T-helper 17 cell (primary cell): ENCODE measurements at places on chromosomes 12 and 14. TPM values are rescaled to one million over a fixed set of nuclear protein-coding genes. Genes with fewer than 3 reads are reported as not detected.

DNA sequence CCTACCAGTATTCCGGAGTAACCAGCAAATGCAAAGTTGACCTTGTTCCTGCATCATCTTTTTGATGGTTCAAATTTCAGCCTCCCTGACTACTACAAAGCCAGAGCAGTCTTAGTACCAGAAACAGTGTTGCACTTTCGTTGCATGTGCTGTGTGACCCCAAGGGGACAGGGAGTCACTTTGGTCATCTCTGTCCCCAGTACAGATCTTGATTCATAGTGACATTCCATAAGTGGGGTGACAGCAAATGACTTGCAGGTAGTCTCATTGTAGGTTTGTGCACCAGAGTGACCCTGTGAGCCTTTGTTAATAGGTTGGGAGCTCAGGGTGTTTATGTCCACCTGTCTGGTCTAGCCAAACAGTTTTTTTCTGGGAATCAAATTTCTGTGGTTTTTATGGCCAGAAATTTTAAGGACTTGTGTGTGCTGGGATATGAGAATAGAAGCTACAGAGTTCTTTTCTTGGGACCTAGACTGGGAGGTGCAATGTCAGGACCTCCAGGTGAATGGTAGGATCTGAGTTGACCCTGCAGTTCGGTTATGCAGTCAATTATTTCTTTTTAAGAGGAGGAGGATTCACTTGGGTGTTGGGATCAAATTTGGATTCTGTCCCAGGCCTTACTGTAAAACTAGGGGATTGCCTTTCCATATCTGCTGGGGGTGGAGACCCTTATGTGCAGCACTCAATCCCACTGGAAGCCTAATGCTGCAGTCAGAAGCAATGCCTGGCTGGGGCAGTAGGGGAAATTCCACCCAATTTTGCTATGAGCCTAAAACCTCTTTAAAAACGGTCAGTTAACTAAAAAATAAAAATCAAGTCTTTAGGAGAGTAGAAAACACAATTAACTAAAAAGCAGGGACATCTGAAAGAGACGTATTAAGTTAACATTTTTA is 10.1 kb downstream of the EIF5 start:
- peak overlapping the region; percentile 68 for H3K4me3 ChIP-seq
- H3K4me1 ChIP-seq: peaks cover 10% of the 10 kb centered on the region
- no peaks in the 10 kb centered on the region for H3K27me3 ChIP-seq
- H3K36me3 ChIP-seq: peaks cover 9% of the 10 kb centered on the region
- DNase-seq: no peak
- peak overlapping the region; percentile 88 for H3K27ac ChIP-seq

DNA sequence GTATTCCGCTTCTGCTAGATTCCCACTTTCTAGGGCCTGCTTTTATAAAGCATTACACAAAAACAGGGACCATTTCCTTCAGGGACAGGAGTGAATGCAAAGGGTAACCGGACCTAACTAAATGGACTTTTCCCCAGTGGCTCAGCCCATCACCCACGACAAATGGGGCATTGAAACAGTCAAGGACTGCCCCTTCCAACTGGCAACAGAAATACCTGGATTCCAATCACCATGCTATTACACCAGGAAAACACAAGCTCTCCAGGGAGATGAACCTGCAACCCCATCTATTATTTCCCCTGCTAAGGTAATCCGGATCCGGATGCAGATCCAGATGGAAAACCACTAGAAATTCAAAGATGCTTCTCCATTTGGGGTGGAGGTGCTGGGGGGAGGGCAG is 1.0 kb downstream of the MPHOSPH9 start:
- H3K27me3 ChIP-seq: no peaks in the 10 kb centered on the region
- peak overlapping the region; percentile 100 for H3K27ac ChIP-seq
- H3K4me3 ChIP-seq: peak overlapping the region; percentile 99
- peaks cover 4% of the 10 kb centered on the region for H3K36me3 ChIP-seq

DNA sequence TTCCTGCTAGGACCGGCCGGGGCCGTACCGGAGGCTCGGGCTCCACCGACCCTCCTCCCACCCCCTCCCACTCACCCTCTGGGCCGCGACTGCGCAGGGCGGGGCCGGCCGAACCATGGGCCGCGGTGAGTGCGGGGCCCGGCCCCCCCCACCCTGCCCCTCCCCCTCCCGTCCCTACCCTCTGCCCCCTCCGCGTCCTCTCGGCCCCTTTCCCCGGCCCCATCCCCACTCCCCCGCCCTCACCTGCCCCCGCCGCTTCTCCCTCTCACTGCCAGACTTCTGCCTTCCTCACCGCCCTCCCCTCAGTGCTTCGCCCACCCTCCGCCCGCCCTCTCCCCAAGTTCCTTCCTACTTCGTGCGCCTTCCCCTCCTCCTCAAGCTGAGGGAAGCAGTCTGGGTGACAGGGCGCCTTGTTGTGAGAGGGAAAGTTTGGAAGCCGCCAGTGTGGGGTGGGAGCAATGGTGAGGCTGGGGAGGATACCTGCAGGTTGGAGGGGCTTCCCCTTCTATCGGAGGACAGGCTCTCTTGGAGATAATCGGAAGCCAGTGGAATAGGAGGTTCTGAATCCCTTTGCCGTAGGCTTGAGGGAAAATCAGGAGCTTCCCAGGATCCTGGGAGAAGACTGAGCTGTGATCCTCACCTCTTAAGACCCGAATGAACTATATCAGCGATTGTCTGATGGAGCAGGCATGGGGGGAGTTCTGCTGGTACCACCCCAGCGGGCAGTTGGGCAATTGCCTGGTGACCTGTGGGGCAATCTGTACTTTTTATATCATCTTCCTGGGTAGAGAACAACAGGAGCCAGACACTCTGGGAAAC is 472 bp downstream of the MBD6 start:
- peak overlapping the region; percentile 87 for H3K27ac ChIP-seq
- DNase-seq: no peak
- H3K4me3 ChIP-seq: peak overlapping the region; percentile 97
- no peaks in the 10 kb centered on the region for H3K27me3 ChIP-seq
- peaks cover 48% of the 10 kb centered on the region for H3K4me1 ChIP-seq

- H3K27me3 ChIP-seq: peaks cover 4% of the 10 kb centered on the region
- DNase-seq: no peak
- no peak overlapping the region for H3K27ac ChIP-seq
- H3K4me3 ChIP-seq: peak overlapping the region; percentile 43
- no peaks in the 10 kb centered on the region for H3K36me3 ChIP-seq
Measured at GRCh38 chr14:65173973-65174693, 71.8 kb upstream of the MAX start.

The NANOG gene
- total RNA-seq: not detected

The KRT72 gene
- 1.6 TPM for total RNA-seq

The CEBPE gene
- 0.25 TPM for total RNA-seq
